ENCODE measurements at places on chromosomes 6 and 20. TPM values are rescaled to one million over a fixed set of nuclear protein-coding genes. Genes with fewer than 3 reads are reported as not detected.

GRCh38 chr6:116764961-116765841 is at the start of gene FAM162B:
TSS of gene FAM162B (minus strand) at chr6:116765719. CDS start at chr6:116765576, 143 bp downstream.
- peak; percentile 72 for DNase-seq

DNA sequence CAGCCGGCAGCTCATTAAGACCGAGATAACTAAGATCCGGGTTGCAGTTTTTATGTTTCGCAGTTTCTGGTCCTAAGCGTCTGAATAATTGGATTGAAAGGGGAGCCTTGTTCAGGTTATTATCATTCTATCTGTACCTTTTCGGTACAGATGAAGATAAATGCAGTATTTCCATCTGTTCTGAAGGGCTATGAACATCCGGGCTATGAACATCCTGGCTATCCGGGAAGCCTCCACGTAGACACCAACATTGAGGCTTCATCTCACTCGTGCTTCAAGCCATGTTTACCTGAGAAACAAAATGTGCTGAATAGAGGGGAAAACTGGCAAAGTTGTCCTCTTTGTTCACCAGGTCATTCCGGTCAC is 399 bp upstream of the REPS1 start:
- DNase-seq = no peak

PRRT1 gene
- 6.1 TPM for total RNA-seq

KHDC1L gene
- not detected for total RNA-seq

DNA sequence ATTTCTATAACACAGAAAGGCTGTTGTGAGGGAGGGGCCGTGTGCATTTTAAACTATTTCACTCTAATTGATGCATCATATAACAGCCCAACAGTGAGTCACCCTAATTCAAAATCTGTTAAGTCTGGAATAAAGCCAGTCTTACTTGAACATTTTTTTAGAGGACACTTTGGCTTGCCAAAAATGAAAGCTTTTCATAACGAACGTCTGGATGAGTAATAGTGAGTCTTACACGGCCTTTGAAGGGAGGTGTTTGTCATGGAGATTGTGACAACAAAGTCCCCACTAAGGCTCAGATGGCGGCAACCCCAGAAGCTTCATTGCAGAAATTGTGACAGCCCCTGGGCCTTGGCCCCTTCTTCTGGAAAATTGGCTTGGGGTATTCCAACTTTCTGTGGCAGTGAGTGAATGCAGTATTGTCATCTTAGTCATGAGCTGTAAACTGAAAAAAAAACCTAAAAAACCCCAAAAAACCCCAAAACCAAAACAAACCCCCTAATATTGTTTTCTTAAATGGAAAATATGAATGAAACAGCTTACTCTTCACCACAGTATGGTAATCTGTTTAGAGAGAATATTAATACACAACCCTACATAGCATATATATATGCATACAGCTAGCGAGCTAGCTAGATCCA is 92.6 kb upstream of the CLDN20 start:
- no peak for DNase-seq

DAAM2 gene
- total RNA-seq = 61.9 TPM

- no peak for DNase-seq
Observed at GRCh38 chr6:98650941-98651340, 183.4 kb upstream of the POU3F2 start.

- no peak for DNase-seq
Observed at GRCh38 chr6:16437984-16438383, 199.6 kb downstream of the GMPR start.

- no peak for DNase-seq
Observed at GRCh38 chr20:17345321-17345720, 118.5 kb downstream of the PCSK2 start.

EYA4 gene
- total RNA-seq = 5.3 TPM
